ENCODE measurements at places on chromosomes 3 and 15.

DNA sequence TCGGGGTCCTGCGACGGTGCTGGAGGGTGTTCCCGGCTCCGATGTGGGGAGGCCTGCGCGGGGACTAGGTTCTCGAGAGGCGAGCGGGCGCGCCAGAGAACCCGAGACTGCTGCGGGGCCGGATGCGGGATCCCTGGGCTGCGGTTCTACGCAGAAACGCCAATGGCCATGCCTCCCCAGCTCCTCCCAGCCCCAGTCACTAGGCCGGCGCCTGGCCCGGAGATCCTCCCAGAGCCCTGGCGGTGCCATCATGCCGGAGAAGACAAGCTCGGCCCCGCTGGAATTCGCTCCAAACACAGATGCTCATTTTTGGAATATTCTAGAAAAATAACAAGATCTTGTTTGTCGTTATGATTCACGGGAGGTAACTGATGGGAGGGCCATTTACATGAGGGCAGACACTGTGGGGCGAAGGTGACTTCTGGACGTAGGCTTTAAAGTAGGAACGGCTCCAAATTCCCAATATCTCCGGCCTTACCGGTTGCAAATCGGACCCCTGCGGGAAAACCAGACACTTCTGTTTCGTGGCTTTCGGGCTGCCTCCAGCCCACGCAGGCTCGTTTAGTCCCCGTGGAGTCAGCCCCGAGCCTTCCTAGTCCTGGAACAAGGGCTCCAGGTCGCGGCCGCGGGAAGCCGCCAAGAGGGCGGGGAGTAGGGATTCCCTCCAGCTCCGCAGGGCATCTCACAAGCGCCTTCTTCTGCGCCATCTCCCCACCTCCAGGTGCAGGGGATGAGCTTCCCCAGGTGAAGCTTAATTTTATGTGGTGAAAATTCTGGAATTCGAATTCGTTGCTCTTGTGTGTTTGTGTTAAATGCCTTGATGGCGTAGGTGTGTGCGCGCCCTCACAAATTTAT is 74.8 kb upstream of the POLG start:
- no peak for DNase-seq

DNA sequence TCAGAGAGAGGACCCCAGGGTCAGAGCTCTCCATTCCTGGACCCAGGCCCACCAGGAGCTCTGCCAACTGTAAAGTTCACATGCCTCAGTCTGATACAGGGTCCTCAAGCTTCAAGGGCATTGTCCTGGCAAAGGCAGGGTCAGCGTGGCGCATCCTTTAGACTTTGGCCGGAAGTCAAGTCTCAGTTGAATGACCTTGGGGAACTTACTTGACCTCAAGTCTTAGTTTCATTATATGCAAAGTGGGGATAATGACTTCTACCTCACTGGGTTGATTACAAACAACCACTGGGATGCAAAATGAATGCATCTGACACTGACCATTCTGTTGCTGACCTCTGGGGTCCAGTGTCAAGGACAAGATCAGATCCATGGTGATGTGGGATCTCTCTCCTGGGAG is 70.6 kb upstream of the CTSH start:
- DNase-seq, result no peak

DNA sequence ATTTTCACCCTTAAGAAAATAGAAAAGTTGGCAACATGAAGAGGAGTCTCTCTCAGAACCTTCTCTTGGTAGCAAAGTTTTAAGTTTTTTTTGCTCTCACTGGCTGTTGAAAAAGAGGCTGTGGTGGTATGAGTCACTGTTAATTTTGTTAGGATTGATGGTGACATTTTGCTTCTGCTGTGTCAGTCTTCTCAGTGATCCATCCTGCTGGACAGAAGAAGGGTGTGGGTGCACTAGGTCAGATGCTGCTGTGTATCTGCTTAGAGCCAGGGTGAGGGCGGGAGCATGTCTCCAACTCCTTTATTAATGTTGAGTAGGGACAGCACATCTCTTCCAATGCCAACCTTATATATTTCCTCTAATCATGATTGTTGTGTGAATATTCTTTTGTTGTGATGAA is 369.5 kb downstream of the FEZF2 start:
- DNase-seq, result no peak

GRCh38 chr3:15241341-15241740 is 35.3 kb downstream of the CAPN7 start:
- DNase-seq, result peak; percentile 49

GRCh38 chr15:78768096-78768495 is 43.2 kb downstream of the ADAMTS7 start:
- DNase-seq, result peak; percentile 46

- DNase-seq, result no peak
Observed at GRCh38 chr3:179474480-179474879, 23.2 kb upstream of the GNB4 start.

DNA sequence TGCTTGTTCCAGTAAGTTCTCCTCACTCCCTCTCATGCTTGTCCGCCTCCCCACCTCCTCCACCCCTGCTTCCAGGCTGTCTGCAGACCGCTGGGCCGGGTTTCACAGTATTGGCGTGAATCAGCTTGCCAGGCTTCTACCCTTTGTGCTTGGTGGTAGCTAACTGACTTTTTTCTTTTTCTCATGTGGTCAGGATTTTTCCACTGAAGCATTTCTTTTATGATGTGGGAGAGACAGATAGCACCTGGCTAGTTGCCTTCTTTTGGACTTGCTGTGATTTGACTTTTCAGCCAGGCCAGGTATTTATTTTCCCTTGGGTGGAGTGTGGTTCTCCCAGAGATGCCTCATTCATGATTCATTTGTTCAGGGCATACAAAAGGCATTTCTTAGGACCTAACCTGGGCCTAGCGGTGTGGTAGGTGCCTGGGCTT is 60.6 kb downstream of the ST6GAL1 start:
- DNase-seq, result no peak

DNA sequence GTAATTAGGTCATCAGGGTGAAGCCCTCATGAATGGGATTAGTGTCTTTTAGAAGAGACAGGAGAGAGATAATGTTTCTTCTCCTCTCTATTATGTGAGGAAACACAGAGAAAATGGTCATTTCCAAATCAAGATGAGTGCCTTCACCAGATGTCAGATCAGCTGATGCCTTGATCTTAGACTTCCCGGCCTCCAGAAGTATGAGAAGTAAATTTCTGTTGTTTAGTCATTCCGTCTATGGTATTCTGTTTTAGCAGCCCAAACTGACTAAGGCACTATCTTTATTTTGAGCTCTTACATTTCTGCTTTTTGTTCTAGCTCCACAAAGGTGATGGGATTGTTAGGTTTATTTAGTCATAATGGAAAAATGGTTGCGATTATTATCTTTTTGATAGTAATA is 273.2 kb upstream of the GADL1 start:
- DNase-seq, result no peak

- DNase-seq, result no peak
Observed at GRCh38 chr3:129282727-129283327, 4.2 kb downstream of the HMCES start.
